ENCODE measurements at places on chromosomes 13 and 19.

DNA sequence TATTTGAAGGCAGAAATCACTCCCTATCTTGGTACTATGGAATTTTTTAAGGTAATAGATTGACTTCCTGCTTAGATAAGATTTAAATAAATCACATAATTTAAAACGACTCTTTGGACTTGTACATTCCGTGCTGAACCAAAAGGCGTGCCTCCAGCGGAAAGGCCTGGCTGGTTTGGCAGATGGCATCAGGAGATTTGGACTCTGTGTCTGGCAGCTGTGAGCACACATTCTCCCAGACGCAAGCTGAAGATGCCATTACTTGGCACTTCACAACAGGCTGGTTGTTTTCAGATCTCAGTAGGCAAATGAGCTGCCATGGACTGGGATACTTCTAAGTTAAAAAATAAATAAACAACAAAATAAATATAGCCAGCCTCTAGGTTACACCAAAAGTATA lies 104.5 kb upstream of the SLC15A1 start:
- no peak for DNase-seq

DNA sequence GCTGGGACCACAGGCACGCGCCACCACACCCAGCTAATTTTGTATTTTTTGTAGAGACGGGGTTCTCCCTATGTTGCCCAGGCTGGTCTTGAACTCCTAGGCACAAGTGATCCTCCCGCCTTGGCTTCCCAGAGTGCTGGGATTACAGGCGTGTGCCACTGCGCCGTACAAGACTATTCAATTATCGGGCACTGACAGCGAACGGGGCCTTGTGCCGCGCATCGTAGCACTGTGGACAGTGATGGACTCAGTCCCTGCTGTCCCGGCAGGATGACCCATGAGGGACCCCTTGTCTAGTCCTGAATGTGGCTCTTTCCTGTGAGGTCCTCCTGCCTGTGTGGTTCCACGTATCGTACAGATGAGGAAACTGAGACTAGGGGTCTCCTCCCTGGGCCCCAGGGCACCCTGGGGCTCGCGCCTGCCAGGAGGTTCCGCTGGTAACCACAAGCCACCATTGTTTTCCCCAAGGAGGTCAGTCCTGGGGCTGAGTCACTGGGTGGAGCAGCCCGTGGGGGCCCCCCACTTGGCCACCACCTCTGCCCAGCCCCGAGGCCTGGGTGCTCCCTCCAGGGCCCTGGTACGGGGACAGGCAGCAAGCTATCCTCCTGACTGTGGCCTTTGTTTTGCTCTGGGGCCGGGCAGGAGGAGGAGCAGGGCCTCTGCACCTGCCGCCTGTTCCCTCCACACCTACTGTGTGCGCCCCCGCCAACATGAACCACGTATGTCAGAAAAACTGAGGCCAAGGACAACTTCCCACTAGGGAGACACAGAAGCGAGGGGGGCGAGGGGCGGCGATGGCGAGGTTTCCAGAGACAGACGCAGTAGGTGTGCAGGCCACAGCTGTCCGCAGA lies 2.9 kb upstream of the TCF3 start:
- DNase-seq: no peak

- no peak for DNase-seq
Measured at GRCh38 chr13:95862408-95862807, 185.5 kb downstream of the DNAJC3 start.

DNA sequence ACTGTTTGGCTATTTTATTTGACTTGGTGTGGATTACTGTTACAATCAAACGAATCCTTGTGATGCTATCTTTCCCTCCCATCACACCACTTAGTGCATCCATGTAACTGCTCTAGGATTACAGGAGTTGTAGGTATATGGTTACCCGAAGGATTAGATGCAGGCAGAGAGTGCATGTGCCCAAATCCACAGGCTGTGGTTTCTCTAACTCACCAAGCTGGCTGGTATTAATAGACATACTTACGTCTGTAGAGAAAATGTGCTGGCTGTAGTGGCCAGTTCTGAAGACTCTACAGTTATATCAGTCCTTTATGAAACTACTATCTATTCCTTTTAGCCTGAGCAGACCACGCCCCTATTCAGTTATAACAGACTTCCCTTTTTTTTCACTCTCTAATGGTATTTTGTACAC lies 1.1 kb upstream of the HMGB1 start:
- DNase-seq: no peak

DNA sequence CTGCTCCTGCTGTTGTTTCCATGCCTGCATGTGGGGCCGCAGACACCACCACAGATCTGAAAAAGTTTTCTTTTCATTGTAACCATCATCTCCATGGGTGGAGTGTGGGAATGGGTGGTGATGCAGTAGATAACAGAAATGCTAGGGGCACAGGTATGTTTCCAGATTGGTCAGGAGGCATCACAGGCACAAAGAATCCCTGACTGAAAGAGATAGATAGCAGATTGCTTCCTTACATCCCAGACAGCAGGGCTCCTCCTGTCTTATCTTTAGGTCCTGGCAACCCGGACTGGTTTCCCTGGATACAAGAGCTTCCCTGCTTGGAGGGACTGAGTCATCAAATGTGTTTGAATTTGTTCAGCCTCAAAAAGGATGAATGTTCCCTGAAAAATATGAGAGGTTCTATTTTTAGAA lies 1937.6 kb downstream of the PCDH9 start:
- no peak for DNase-seq

DNA sequence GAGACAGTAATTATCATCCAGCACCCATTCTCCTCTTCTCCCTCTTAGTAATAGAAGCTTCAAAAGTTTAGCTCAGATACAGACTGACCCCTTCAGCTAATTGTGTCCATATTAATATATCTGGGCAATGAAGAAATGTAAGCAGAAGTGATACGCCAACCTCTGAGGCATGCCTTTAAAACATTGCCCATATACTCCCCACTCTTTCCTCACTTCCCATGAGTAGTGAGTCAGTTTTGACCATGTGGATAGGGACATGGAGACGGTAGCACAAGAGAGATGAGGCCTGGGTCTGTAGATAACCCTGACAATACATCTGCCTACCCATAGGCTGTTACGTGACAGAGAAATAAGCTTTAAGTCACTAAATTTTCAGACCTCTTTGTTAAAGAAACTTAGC lies 147.6 kb downstream of the KCTD12 start:
- no peak for DNase-seq

GRCh38 chr13:23458989-23459388 lies 25.5 kb upstream of the SACS start:
- no peak for DNase-seq

- no peak for DNase-seq
Measured at GRCh38 chr19:43660971-43661360, 9.0 kb downstream of the PLAUR start.

GRCh38 chr19:49326165-49326704 lies 1.2 kb upstream of the SLC6A16 start:
- no peak for DNase-seq
